Activated CD4-positive, alpha-beta T cell treated with anti-CD3 and anti-CD28 coated beads for 36 hours (primary cell): ENCODE measurements at places on chromosomes 6 and 20.

DNA sequence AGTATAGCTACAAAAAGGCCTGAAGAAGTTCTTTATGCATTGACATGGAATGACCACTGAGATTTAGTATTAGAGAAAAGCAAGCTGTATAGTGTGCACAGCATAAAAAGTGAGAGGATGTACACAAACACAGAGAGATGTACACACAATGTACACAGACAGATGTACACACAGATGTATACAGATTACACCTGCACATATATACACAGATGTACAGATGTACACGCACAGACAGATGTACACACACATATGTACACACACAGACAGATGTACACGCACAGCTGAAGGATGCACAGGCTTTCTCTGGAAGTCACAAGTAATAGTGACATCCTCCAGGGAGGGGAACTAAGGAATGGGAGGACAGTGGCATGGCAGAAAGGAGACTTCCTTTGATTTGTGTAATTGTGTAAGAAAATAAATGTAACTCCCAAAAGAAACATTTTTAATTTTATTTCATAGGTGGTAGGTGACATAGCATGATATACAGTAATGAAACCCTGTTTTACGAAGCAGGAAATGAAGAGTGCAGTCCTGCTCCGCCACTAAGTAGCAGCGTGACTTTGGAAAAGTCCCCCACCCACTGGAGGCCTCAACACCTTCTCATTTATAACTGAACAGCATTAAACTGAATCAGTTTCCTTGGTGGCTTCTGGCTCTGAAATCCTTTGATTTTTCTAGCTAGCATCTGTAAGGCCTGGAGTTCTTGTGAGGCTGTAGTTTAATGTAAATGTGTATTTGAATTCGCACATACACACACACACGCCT lies 14.1 kb downstream of the NFATC2 start:
- peak; percentile 86 for DNase-seq

DNA sequence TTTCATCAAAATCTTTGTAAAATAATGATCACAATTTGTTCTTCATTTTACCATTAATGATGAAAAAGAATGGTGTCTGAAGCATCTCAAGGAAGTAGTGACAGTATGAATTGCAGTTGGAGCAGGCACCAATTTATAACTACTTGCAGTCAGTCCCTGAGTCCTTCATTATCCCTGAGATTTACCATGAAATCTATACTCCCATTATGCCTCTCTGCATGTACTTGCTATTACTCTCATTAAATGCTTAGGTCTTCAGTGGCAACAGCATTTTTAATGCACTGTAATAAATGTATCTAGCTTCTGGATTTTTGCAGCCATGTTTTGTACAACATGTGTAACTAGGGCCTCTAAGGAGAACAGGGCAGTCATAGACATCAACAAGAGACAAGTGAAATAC lies 708.8 kb downstream of the EYS start:
- DNase-seq: no peak

- DNase-seq: no peak
Observed at GRCh38 chr6:25606151-25606550, 45.9 kb upstream of the SCGN start.

- DNase-seq: no peak
Observed at GRCh38 chr6:34205466-34205865, 31.2 kb upstream of the HMGA1 start.

DNA sequence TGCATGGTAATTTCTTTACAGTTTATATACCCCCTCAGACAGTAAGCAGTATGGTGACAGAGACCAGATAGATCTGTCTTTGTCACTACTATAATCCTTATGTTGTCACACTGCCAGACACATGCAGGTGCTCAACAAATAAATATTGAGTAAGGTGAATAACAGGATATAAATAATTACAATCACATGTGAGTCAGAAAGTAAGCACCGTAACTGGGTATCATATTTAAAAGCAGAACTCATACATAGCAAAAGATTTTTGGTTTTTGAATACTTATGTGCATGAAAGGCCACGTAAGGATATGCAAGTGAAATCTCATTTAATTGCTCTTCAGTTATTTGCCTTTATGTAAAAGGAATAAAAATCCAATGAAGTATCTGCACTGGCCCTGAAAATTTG lies 17.4 kb downstream of the CNBD2 start:
- no peak for DNase-seq

GRCh38 chr20:15923030-15923776 lies 650.0 kb downstream of the KIF16B start:
- no peak for DNase-seq

- DNase-seq: no peak
Observed at GRCh38 chr6:24614043-24614420, 32.0 kb downstream of the KIAA0319 start.

DNA sequence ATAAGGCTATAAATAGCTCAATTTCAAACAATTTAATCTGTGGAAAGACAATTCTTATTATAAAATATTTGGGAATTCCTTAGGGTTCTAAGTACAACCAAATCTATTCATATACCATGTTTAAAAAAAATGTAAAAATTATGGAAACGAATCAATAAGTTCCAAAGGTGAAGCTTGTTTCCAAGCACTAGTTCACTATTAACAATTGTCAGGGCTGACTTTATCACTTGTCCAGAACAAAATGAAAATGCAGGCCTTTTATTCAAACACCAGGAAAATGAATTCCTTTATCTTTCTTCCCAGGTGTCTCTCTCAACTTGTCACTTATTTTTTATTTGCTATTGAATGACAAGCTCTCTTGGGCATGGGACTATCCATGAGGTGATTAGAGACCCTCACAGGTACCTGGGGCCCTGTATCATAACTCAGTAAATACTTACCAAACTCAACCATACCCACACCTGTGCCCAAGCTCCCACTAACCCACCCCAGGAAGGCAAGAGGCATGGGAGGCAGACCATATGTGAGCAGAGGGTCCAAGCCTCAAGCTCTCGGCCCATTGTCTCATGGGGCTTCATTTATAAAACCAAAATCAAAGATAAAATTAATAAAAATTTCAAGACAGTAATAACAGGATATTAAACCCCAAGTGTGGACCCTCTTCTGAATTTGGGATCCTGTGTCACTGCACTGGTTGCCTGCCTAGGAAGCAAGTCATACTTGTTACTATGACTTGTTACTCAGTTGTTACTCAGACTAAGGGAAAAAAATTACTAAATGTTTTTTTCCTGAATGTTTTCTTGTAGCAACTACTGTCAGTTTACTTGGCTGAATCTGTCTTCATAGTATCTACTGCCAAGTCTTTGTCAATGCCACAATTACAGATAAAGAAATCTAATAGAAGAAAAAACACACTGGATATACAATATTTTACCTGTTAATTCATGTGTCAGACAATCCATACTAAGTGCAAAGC lies 54.7 kb downstream of the PTPRK start:
- DNase-seq: no peak
